Suppressor macrophage treated with lipopolysaccharide for 4 hours (primary cell): ENCODE measurements at places on chromosomes 6 and 20.

- peak; percentile 45 for DNase-seq
Measured at GRCh38 chr20:34907616-34908469, 31.4 kb downstream of the ACSS2 start.

DNA sequence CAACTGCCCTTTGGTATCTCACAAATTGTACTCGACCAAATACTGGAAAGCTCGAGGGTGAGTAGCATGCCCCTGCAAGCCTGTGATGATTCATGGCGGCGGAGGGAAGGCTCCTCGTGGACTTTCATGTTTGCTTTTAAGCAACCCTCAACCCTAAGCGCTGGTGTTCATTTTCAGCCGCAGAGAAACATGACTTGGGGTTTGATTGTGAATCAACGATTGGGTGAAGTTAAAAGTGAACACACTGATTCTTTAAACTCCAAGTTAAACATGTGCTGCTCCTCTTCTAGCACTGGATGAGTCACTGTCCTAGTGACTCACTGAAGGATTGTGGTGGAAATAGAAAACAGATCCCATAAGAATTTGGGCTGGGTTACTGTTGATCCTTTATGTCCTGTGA lies 8.3 kb downstream of the CD109 start:
- DNase-seq: peak; percentile 56

DNA sequence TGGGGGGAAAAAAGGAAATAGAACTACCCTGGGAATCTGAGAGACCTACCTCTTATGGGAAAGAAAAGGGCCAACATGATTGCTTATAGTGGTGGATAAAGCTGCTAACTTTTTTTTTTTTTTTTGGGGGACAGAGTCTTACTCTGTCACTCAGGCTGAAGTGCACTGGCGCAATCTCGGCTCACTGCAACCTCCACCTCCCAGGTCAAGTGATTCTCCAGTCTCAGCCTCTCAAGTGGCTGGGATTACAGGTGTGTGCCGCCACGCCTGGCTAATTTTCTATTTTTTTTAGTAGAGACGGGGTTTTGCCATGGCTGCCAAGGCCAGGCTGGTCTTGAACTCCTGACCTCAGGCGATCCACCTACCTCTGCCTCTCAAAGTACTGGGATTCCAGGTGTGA lies 39.5 kb upstream of the TBC1D22B start:
- no peak for DNase-seq

DNA sequence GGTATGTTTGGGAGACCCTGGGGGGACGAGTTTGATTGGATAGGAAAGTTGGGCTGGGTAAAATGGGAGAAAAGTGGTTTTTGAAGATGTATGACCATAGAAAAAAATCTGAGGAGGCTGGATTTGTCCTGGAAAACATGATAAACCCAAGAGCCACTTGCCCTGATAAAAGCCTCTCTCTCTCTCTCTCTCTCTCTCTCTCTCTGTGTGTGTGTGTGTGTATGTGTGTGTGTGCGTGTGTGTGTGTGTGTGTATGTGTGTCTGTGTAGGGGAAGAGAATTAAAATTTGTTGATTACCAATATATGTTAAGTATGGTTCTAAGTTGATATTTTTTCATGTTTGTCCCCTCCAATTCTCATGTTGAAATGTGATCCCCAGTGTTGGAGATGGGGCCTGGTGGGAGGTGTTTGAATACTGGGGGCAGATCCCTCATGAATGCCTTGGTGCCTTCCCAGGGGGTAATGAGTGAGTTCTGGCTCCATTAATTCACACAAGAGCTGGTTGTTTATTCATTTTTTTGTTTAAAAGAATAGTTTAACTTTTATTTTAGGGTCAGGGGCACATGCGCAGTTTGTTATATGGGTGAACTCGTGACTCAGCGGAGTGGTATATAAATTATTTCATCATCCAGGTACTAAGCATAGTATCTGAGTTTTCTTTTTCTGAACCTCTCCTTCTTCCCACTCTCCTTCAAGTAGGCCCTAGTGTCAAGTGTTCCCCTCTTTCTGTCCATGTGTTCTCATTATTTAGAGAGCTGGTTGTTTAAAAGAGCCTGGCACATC lies 208.8 kb downstream of the TFAP2B start:
- DNase-seq: no peak

- DNase-seq: peak; percentile 83
Measured at GRCh38 chr6:153117986-153118879, 12.8 kb downstream of the RGS17 start.

DNA sequence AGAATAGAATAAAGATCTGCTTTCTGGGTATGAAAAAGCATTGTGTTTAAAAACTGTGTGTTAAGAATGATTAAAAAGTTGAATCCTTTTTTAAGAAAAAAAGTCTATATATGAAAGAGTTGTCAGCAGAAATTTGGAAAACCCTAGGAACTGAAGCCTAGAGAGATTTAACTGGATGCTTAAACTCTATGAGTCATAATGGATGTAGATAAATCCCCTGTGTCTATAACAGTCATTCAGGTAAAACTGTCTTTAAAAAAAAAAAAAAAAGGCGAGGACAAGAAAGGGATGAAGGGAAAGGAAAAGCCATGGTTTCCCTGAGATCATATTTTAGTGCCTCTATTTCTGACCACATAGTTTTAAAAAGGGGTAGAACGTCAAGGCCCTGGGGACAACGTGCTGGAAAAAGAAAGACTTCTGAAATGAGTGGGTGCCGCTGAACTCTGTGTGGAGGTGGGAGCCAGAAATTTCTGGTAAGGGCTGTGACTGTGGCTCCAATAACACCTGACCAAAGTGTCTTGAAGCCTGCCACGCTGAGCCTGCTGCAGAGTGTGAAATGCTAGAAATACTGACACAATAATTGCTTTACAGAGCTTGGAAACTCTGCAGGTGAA lies 302.6 kb upstream of the ARID1B start:
- DNase-seq: no peak

- no peak for DNase-seq
Measured at GRCh38 chr6:80523010-80523409, 416.5 kb downstream of the BCKDHB start.

GRCh38 chr20:60087563-60088105 lies 129.4 kb downstream of the CDH26 start:
- no peak for DNase-seq

GRCh38 chr6:40788661-40789655 lies 201.8 kb upstream of the LRFN2 start:
- no peak for DNase-seq

DNA sequence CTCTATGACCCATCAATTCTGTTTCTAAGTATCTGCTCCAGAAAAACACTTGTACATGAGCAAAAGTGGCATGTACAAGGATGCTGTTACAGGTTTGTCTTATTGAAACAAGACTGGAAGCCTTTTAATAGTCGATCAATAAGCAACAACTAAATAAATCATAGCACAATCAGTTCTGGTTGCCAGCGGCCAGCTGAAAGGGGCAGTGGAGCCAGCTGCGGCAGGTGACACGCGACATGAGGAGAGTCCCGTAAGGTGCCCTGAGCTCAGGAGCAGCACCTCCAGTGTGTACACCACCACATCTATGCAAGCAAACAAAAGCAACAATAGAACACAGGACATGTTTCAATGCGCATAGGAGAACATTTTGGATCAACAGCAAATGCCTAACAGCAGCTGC lies 20.7 kb upstream of the NNAT start:
- DNase-seq: no peak

GRCh38 chr6:110703906-110704594 lies 111.2 kb downstream of the CDK19 start:
- peak; percentile 41 for DNase-seq

DNA sequence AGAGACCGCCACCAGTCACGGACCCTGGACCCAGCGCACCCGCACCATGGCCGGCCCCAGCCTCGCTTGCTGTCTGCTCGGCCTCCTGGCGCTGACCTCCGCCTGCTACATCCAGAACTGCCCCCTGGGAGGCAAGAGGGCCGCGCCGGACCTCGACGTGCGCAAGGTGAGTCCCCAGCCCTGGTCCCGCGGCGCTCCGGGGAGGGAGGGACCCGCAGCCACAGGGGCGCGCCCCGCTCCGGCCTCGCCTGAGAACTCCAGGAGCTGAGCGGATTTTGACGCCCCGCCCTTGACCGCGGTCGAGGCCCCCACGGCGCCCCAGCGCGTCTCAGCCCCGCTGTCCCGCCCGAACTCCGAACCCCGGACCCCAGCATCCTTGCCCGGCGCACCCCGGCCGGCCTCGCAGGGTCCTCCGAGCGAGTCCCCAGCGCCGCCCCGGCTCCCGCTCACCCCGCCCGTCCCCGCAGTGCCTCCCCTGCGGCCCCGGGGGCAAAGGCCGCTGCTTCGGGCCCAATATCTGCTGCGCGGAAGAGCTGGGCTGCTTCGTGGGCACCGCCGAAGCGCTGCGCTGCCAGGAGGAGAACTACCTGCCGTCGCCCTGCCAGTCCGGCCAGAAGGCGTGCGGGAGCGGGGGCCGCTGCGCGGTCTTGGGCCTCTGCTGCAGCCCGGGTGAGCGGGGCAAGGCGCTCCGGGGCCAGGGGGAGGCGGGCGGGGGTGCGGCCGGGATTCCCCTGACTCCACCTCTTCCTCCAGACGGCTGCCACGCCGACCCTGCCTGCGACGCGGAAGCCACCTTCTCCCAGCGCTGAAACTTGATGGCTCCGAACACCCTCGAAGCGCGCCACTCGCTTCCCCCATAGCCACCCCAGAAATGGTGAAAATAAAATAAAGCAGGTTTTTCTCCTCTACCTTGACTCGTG lies at the start of gene OXT:
TSS of gene OXT (plus strand) at position 11 of the 920 bp plus-strand sequence. CDS start at position 47, 36 bp downstream.
- DNase-seq: no peak

- DNase-seq: no peak
Measured at GRCh38 chr20:63577317-63577894, 3.4 kb upstream of the HELZ2 start.

DNA sequence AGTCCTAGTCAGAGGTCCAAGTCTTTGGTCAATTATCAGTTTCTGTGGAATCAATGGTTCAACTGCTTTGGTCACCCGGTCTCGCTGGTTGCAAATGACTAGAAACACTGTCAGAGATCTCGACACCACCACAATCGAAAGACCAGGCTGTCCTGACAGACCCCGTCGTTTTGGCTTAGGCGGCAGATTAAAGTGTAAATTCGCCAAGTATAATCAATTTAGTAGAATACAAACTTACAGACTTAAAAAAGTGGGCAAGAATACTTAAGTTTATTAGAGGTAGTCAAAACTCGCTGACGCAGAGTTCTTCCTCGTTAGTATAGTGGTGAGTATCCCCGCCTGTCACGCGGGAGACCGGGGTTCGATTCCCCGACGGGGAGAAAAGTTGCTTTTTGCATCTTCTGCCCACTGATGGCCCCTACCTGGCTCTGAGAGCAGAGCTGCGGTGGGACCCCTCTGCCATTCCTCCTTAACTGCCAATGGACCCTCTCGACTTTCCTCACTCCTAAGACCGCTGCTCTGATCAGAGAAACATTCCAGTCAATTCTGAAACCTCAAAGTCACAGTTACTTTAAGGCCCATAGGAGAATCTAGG lies 30.6 kb upstream of the ZNF184 start:
- DNase-seq: peak; percentile 71

DNA sequence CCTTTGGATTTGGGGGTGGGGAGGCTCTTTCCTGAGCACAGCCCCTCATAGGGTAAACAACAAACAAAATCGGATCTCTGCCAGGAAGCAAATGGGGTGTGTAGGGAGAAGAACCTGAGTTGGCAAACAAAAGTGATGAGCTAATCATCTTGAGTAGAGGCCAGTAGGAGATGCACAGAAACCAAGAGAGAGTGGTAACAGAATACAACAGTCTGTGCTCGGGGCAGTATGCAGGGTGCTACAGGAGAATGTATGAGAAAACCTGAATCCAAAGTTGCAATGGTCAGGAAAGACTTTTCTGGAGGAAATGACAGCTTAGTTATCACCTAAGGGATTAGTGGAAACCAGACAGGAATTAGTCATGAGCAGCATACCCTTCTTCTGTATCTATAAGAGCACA lies 177.8 kb downstream of the CDKAL1 start:
- no peak for DNase-seq

DNA sequence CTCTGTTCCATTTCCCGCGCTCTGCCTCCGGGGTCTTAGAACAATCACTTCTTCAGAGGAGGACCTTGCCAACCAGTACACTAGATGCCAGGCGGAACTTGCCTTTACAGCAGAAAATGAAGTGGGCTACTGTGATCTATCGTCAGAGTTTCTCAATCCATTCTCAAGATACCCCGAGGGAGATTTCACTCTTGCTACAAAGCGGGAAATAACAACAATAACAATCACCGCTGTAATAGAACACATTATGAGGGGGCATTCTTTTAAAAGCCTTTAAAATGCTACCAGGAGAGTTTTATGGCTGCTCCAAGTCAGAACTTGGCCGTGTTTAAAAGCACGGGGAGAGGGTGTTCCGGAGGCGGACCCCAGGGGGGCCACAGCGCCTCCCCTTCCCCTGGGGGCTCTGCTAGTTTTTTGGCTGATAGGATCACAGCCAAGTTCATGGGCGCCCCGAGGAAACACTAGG lies 617.0 kb upstream of the AGPAT4 start:
- no peak for DNase-seq

GRCh38 chr20:3775457-3776108 lies 5.7 kb downstream of the SPEF1 start:
- DNase-seq: peak; percentile 62

GRCh38 chr6:163730246-163731210 lies 316.0 kb downstream of the QKI start:
- DNase-seq: no peak

GRCh38 chr20:21173485-21173884 lies 47.6 kb downstream of the KIZ start:
- no peak for DNase-seq

GRCh38 chr20:34445177-34446065 lies 70.8 kb upstream of the DYNLRB1 start:
- DNase-seq: no peak

DNA sequence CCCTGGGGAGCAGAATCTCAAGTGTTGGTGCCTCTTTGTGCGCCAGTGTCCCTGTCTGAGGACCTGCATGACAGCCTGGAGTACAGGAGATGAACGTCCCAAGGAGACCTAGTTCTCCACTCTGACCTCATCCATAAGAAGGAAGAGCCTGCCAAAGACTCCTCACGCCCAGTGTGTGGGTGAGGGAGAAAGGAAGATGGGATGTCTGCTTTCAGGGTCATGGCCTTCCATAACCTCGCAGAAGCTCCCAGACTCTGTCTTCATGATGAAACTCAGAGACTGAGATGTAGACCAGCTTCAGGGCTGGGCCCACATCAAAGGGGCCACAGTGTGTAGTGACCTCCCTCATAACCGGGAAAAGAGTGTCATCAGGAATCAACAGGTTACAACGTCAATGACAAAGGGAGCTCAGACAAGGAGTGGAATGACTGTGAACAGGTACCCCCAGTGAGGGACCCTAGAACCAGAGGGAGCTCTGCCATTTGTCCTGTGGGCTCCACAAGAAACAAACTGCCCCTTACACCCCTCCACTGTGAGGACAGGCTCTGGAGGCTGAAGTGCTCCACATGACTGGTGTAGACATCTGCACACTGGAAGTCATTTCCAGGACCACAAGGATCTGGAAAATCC lies 8.1 kb downstream of the HLA-DQB1 start:
- DNase-seq: peak; percentile 55

DNA sequence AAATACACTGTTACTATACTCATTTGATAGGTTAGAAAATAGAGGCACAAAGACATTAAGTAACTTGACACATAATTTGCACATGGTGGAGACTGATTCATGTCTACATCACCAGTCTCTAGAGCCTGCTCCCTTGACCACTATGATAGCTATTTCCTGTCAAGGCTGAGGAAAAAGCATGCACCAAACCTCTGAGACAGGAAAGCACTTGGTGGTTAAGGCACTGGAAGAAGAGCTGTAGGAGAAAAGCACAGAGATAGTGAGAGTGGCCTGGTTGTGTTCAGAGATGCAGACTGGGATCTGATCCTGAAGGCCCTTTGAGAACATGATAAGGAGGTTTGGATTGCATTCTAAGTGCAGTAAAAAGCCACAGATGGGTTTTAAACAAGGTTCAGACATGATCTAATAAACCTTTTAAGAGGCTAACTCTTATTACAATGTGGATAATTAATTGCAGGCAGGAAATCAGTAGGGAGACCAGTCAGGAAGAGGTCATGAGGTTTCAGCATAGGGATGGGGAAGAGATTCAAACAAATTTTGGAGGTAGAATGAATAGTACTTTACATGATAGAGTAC lies 168.9 kb downstream of the PHF3 start:
- peak; percentile 46 for DNase-seq
